ENCODE measurements at places on chromosomes 2 and 18.

DNA sequence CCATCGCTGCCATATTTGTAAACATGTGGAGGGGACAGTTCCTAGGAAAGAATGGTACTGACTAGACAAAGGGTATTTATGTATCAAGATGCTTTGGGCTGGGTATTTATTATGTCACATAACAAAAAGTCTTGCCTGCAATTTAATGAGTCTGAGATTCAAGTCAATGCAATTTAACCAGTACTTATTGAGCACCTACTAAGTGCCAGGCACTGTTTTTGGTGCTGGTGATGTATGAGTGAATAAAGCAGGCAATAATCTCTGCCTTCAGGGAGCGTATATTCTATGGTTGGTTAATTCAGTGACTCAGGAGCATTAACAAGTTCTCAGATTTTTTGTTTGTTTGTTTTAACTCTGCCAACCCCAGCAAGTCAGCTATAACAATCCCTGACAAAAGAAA, 24.6 kb upstream of the ACVR1 start:
- no peak for DNase-seq

- DNase-seq: no peak
Measured at GRCh38 chr2:236638707-236639106, 69.1 kb downstream of the ACKR3 start.

- DNase-seq: no peak
Measured at GRCh38 chr2:48605482-48606175, 12.0 kb upstream of the GTF2A1L start.

DNA sequence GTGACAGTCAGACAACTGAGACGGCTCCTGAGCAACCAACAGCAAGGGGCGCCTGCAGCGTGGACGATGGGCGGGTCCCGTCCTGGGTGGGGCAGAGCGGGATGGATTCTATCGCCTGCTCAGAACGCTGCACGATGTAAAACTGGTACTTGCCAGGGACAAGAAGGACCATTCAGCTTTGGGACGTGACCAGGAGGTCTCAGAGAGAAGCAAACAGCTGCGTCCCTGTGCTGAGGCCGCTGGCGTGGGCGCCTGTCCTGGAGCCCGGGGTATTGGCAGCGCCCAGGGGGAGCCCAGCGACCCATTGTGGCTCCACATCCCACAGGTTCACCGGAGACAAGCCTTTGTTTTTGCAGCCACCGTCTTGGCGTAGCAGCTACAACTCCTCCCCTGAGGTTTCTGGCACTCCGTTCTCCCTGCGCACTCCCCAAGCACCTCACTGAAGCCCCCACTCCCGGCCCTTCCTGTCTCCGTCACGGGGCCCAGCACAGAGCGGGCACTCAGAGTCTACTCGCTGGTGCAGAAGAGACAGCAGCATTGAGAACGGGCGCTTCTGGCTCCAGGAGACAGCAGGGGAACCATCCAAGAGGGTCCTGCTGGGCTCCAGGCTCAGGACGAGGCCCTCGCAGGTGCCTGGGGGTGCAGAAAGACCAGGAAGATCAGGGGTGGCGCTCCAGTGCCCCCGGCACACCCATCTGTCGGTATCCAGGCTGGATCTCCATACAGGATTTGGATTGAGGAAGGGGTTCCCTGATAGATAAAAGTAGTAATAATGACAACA, 22.1 kb upstream of the KCNG2 start:
- no peak for DNase-seq

GRCh38 chr2:241248289-241248688, 59.8 kb downstream of the ANO7 start:
- no peak for DNase-seq

- no peak for DNase-seq
Measured at GRCh38 chr18:77058290-77058835, 74.2 kb downstream of the MBP start.

DNA sequence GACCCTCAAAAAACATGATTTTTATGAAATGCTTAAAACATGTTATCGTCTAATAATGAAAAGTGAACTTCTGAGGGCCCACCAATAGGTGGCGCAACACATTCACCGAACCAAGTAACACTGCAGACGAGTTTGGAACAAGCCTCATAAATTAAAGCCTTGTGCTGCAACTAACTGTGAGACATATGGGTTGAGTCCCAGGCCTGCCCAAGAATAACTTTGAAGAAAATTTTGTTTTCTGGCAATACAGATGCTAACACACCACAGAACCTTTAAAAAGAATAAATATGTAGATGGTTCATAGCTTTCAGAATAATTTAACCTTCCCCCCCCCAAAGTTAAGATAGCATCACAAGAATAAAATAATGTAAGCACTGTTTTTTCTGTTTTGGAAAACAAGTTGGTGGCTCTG, 285.9 kb downstream of the RNF144A start:
- peak; percentile 35 for DNase-seq

DNA sequence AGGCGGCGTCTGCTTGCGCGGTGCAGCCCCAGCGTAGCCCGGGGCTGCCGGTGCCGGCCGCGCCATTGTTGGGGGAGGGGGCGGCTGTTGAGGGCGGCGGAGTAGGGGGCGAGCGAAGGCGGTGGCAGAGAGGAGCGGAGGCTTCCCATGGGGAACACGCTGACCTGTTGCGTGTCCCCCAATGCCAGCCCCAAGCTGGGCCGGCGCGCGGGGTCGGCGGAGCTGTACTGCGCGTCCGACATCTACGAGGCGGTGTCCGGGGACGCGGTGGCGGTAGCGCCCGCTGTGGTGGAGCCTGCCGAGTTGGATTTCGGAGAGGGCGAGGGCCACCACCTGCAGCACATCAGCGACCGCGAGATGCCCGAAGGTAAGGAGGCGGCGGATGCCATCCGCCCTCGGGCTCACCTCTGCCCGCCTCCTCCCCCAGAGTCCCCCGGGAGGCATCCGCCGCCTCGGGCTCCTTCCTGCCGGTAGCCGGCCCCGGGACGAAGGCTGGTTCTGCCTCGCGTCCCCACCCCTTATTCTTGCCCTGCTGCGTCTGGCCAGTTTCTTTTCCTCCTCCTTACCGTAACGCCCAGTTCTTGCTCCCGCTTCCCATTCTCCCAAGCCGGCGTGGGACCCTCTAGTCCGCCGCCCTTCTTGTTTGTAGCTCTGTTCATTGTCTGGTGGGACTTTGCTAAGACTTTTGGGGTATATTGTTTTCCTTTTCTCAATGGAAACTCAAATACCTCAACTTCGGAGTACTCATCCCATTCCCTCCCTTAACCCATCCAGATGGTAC, 500 bp downstream of the CCNYL1 start:
- peak; percentile 25 for DNase-seq

- DNase-seq: no peak
Measured at GRCh38 chr2:149307014-149307413, 23.4 kb upstream of the LYPD6 start.

DNA sequence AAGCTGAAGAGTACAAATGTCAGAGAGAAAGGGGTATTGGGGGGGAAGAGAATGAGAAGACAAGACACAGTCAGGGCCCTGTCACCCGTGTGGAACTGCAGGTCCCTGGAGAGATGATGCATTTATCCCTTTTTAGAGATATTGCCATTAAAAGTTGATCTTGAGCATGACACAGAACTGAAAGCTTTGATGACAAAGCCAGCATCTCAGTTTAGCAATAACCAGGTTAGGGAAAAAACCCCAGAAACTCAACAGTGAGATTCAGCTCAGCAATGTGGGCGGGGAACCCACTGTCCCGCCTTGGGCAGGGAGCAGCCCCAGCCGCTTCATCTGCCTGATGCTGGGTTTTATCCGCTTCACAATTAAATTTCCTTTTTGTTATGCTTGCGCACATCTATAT, 181.1 kb downstream of the NEDD4L start:
- DNase-seq: no peak

GRCh38 chr2:160224507-160224906, 24.4 kb upstream of the ITGB6 start:
- DNase-seq: no peak

- DNase-seq: no peak
Measured at GRCh38 chr2:38723173-38723572, 28.0 kb downstream of the SRSF7 start.

DNA sequence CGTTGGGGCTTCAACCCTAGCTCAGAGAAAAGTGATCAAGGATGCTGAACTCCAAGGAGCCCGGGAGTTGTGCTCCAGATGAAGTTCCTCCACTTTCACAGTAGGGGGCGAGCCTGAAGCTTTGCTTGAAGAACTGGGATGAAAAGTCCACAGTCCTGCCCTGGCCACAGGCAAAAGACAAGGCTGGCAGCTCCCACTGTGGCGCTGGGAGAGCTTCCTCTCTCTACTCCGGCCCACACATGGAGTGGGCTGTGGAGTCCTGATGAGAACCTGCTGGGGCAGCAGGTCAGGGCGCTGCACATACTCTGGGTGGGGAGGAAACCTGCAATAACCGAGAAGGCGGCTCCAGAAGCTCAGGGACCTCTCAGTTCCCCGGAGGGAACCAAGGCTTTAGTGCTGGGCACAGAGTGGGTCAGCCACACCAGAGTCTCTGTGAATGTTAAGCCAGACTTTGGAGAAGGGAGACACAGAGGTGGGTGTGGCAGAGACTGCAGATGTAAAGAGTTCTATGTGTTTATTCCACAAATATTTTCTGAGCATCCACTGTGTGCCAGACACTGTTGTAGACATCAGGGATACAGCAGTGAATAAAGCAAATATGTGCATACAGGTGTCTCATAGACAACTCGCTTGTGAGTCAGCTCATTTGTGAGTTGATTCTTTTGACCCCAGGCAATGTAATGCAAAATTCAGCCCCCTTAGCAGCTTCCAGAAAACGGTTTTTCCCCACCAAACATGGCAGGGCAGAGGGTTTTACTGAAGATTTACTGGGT, 48.0 kb upstream of the MRPL33 start:
- DNase-seq: no peak

- no peak for DNase-seq
Measured at GRCh38 chr2:17084877-17085276, 419.2 kb upstream of the CYRIA start.

DNA sequence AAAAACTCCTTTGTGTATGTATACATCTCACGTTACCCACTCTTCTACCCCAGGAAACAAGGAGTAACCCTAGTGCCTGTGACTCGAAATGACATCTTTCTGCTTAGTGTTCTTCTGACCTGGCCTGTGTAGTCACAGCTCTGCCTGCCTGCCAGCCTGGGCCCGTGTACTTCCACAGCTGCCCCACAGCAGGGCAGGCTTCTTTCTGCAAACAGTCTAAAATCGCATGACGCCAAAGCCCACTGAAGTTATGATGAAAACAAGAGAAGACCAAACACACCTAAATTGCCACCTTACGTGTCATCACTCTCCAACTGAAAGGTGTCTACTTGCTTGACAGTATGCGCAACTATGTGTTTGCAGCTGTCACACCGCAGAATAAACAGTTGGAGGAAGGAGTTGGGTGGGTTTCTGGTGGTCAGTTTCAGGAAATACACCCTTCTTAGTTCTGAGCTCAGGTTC, 1.5 kb downstream of the GAREM1 start:
- DNase-seq: no peak

DNA sequence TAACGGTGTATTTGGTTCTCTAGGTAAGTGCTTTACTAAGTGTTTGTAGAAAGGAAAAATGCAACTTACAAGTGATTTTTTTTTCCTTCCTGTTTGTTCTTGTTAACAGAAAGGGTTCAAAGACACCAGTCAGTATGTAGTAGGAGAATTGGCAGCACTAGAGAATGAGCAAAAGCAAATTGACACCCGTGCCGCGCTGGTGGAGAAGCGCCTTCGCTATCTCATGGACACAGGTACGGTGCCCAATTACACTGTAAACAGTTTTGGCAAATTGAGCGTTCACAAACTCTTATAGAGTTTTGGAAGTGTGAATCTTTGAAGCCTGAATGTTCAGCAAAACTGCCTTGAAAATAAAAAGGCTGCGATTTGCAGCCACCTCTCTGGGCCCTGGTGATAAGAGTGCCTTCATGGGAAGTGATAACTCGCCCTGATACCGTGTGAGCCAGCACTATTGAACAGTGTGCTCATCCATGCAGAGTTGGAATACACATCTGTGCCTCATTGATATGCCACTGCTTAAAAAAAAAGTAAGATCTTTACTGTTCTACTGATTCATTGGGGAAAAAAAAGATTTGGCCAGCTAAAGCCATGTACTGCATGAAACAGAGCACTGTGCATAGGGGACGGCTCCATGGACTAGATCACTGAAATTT, 54.0 kb upstream of the OTX1 start:
- no peak for DNase-seq

DNA sequence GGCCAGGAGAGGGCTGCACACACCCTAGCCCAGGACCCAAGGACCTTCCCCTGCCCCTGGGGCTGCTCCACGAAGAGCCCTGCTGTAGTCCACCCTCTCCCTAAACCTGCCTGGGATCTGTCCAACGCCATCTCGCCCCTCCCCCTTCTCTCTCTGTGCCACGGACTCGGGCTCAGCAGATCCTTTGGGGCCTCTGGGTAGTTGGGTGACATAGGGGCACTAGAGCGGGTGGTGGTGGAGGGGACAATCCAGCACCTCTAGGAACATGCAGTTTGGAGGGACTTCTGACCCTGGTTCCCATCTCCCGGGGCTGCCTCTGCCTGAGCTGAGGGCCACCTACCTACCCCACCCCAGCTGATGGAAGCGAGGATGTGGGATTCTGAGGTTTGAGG, 7.3 kb upstream of the CRYBA2 start:
- no peak for DNase-seq

DNA sequence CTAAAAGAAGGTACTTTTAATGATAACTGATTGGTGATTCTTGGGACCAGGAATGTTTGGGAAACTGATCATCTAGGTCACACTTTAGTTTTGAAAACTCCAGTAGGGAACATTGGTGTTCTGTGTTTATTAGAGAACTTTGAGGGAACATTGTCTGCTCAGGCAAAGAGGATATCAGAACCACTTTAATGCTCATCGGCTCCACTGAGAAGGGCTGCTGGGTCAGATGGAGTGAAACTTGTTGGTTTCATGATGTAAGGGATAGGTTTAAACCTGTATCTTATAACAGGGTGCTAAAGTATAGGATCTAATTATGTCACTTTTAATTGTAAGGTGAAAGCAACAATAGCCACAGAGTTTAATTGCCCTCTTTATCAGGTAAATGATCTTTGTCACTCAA, 14.2 kb upstream of the POLI start:
- no peak for DNase-seq

DNA sequence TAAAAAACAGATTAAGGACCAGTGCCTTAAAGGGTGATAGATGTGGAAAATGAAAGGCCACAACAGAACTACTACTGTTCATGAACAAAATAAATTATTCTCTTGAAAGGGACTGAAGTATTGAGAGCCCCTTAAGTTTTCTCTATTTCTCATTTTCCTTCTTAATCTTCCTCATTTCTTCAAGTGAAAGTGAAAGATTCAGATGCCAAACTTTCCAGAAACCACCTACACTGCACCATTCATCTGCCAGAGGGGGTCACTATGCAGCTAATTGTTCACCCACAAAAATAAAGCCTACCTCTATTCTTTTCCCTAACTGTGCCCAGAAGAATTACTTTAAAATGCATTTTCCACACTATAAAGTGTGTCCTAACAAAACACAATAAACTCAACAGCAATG, 140.1 kb downstream of the NR4A2 start:
- no peak for DNase-seq
